ENCODE measurements at places on chromosomes 4 and X.

GRCh38 chr4:25158817-25159216 lies 1.4 kb downstream of the SEPSECS start:
- DNase-seq: no peak

GRCh38 chrX:68989865-68990606 lies 161.2 kb downstream of the EFNB1 start:
- no peak for DNase-seq

- DNase-seq: no peak
Measured at GRCh38 chr4:76373919-76374552, 46.9 kb downstream of the CCDC158 start.

DNA sequence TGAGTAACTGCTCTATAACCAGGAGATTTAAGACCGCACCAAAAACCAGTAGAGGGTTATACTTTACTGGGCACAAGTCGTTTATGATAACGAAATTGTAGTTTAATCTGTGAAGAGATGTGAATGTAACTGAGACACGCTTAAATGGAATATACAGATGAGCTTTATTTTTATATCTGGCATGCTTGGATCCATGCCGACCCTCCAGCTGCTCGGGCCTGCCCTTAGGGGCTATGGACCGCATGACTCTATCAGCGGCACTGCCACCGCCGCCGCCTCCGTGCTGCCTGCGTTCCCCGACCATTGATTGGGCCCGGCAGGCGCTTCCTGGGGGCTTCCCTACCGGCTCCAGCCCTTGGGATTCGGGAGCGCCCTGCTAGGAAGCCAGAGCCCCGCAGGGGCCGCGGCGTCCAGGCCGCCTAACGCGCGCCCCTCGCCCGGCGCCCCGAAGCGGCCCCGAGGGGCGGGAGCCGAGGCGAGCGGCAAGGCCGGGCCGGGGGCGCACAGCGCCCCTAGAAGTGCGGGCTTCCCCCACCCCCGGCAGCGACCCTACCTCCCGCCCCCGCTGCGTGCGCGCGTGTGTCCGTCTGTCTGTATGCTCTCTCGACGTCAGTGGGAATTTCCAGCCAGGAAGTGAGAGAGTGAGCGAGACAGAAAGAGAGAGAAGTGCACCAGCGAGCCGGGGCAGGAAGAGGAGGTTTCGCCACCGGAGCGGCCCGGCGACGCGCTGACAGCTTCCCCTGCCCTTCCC lies at the start of gene NFKB1:
Gene NFKB1, plus strand, starts transcription at position 664 of the 751 bp plus-strand sequence. CDS start 24,160 bp downstream, outside the sequence.
- DNase-seq: peak; percentile 55

DNA sequence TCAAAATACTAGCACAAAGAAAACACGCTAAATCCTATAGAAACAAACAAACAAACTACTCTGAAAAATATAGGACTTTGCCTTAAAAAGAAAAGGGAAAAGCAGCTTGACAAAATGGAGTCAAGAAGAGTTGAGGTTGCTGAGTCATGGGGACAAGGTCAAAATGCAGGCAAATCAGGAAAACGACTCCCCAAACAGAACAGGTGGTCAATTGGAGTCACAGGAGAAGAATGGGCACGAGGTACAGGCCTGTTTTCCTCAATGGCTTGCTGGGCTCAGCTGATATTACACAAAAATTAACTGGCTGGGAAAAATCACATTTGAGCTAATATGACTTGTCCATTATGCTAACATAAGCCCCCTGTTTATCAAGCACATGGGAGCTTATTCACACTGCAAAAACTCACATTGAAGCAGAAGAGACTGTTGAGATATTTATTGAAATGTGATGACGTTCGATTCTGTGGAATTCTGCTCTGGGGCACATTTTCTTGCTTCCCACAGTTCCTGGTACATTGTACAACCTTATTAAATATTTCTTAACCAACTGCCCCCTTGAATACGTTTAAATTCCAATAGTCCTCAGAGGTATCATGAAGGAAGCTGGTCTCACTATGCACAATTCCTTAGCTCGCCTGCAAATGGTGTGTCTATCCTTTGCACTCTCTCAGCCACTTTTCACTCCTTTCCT lies 1622.1 kb downstream of the STIM2 start:
- DNase-seq: no peak

- DNase-seq: no peak
Measured at GRCh38 chr4:177225605-177226004, 84.1 kb upstream of the NEIL3 start.

GRCh38 chrX:24229976-24230375 lies 80.4 kb downstream of the ZFX start:
- DNase-seq: no peak

DNA sequence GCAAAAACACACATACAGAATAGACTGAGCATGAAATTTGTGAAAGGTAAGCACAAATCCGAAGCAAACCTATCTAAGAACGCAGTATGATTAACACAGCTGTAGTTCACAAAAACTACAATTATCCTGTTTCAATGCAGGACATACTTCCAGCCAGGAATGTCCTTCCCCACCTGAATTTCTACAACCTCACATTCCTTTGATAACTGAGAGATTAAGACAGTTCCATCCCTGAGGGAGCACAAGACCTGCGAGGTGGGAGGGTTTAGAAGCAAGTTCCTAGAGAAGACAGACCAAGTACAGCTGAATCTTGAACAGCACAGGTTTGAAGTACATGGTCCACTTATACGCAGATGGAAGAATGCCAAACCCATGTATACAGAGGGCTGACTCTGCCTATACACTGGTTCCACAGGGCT lies 10.6 kb downstream of the ABCG2 start:
- DNase-seq: no peak

GRCh38 chr4:73705056-73705432 lies 35.3 kb upstream of the CXCL8 start:
- no peak for DNase-seq

GRCh38 chr4:52925531-52925968 lies 63.4 kb downstream of the RASL11B start:
- DNase-seq: no peak

GRCh38 chrX:64191281-64192010 lies 14.1 kb downstream of the AMER1 start:
- no peak for DNase-seq

- DNase-seq: no peak
Measured at GRCh38 chr4:102386966-102387365, 41.7 kb upstream of the SLC39A8 start.

GRCh38 chrX:134551376-134552048 lies 91.5 kb downstream of the HPRT1 start:
- DNase-seq: no peak

DNA sequence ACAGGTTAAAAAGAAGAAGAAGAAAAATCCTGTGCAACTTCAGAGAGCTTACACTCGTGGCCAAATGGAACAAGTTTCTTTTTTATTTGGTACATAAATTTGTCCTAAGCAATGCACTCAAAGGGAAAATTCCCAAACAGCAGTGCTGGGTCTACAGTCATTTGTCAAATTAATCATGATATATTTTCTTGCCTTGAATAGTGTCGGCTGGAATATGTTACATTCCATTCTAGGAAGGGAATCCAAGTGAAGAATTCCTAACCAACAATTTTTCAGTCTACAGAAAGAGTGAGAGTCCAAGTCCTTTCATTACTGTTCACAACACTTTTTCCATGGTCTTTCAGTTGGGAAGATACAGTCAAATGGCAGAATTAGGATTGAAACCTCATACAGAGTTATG lies 63.9 kb downstream of the HAND2 start:
- DNase-seq: no peak

DNA sequence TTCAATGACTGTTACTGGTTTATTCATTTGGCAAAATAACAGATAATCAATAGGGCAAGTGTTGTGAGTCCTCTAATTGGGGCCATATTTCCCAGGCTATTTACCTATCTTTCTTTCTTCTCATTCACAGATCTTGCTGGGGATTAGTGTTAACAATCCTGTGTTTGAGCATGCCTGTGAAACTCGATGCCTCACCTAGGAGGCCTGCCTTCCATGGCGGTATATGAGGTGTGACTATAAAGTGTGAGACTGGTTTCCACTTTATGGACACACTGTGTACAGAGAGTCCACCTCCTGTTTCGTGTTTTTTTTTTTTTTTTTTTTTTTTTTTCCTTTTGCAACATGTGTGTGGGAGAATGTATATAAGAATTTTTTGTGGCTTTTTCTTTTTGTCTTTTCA lies 199.3 kb downstream of the BMPR1B start:
- no peak for DNase-seq

DNA sequence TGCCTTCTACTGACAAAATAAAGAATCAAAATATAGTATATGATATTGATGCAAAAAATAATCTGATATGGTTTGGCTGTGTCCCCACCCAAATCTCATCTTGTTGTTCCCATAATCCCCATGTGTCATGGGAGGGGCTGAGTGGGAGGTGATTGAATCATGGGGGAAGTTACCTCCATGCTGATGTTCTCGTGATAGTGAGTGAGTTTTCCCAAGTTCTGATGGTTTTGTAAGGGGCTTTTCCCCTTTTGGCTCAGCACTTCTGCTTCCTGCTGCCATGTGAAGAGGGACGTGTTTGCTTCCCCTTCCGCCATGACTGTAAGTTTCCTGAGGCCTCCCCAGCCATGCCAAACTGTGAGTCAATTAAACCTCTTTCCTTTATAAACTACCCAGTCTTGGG lies 70.2 kb downstream of the TMEM165 start:
- DNase-seq: no peak

DNA sequence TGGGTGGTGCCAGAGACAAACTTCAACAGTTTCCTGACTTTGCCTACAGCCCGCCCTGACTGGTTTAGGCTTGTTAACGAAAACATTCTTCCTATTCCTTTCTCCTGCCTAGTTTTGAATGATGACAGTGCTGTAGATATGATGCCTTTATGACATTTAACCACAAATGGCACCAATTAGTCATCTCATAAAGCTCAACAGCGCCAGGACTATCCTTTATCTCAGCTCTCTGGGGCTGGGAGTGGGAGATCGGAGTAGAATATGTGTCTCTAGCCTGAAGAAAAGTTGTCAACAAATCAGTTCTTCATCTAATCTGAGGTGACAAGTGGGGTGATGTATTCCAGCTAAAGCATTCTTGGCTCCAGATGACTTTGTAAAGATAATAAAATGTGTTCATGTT lies 64.6 kb upstream of the SH3RF1 start:
- no peak for DNase-seq

DNA sequence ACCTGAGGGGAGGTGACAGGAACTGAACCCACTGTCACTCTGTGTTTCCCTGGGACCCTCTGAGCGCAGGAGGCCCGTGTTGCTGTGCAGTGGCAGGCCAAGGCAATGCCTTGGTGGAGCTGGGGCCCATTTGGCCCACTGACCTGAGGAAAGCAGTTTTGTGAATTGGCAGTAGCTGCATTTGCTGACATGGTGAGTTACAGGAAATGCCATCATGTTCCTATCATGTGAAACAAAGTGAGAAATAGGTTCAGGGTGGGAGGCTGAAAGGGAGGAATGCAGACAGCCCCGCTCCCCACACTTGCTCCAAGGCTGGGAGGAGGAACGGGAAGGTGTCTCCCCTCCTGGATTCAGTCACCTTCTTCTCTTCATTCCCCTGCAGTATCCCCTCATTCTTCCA lies 146.1 kb downstream of the PTTG2 start:
- no peak for DNase-seq

GRCh38 chrX:119687661-119688413 lies 5.1 kb downstream of the SEPTIN6 start:
- no peak for DNase-seq

DNA sequence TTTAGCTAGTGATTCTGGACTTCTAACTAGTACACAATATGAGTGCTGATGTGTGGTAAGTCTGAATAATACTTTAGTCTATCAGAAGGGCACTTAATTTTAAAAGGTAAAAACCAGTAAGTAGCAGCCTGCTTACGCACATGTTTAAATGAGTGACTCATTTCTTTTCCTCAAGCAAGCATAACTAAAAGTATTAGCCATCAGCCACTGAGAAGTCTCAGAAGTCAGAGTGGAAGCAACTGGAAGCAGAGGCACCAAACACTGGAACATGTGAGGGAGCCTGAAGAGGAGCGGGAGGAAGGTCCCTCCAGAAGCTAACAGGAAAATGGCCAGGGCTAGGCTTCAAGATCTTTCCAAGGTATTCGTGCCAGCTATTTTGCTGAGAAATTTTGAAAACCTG lies 257.7 kb downstream of the RAPGEF2 start:
- no peak for DNase-seq

DNA sequence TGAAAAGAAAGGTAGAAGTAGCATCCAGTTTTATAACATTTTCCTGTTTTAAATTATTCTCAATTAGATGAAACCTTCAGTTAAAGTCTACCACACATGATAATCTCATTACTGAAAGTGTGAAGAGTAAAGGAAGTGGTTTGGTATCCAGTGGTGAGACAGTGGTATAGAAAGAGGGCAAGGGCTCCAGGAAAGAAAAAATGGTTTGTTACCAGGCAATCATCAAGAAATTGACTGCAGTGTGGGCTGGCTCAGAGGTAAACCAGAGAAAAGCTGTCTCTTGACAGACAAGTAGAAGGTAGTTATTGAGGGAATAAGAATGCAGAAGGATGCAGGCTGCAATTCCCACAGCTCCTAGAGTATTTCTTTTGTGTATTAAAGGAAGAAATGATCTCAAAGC lies 406.2 kb downstream of the TLL1 start:
- no peak for DNase-seq

- DNase-seq: no peak
Measured at GRCh38 chrX:153917869-153918268, 8.2 kb downstream of the ARHGAP4 start.

GRCh38 chrX:13590207-13590606 lies 20.8 kb downstream of the EGFL6 start:
- no peak for DNase-seq

DNA sequence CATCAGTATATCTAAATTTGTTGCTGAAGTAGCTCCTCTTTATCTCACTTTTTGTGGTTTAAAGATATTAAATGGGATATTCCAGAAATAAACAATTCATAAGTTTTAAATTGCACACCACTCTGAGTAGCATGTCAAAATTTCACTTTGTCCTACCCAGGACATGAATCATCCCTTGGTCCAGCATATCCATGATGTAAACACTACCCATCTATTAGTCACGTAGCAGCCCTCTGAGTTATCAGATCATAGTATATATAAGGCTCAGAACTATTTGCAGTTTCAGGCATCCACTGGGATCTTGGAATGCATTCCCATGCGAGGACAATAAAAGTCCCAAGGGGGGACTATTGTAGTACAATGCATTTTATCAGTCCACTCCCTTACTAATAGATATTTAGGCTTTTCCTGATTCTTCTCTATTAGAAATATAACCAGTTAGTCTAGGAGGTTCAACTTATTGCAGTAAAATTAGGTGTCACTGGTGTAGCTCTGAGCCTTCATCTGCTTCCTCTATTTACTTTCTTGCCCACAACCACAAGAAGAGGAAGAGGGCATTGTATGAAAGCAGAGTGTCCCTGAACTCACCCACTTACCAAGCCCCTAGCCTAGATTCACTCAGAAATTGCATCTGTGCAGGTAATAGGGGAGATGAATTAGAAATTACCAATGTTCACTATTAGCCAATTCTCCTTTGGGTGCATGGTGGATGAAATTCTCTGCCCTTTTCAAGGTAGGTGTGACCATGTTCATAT lies 409.8 kb upstream of the GALNT7 start:
- DNase-seq: no peak

GRCh38 chrX:357035-357692 lies 29.5 kb downstream of the PPP2R3B start:
- no peak for DNase-seq

Measured in GM12878 (cell line).